CD4-positive, alpha-beta T cell treated with Interleukin-17A for 4 hours (primary cell): ENCODE measurements at places on chromosomes 13 and 19.
A peak's percentile ranks its signal among the peaks of the same experiment; 100 is the strongest.

- DNase-seq: no peak
Measured at GRCh38 chr13:50361282-50361681, 346.0 kb downstream of the KCNRG start.

- no peak for DNase-seq
Measured at GRCh38 chr13:21567714-21568113, 36.3 kb downstream of the MICU2 start.

- no peak for DNase-seq
Measured at GRCh38 chr13:27037571-27037970, 134.0 kb downstream of the USP12 start.

GRCh38 chr13:24854311-24854710 lies 90.3 kb downstream of the RNF17 start:
- no peak for DNase-seq

DNA sequence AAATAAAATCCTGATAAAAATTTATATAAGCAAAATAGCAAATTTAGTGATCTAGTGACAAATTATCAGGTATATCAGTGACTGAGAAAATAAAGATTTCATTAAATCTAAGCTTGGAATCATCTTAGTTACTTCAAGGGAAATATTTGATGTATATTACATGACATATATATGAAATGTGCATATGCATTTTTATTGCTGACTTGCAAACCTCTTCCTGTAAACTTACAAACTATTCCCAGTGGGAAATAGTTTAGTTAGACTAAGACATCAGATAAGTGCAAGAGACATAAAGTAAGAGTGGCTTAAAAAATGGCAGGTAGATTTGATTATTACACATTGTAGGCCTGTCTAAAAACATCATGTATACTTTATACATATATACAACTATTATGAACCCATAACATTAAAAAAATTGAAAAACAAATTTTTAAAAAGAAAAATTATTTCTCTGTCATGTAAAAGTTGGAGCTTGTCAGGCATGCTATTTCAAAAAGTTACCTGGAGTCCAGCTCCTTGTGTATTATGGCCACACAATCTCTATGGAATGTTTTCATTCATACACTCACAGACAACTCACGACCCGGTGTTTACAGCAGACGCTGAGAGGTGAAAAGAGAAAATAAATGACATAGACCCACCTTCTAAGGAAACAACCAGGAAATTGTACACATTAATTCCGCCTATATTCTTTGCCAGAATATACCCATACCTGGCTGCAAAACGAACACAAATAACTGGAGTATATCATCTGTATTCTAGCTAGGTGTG lies 724.5 kb downstream of the SLITRK6 start:
- no peak for DNase-seq

- no peak for DNase-seq
Measured at GRCh38 chr19:39546599-39546998, 6.6 kb upstream of the EID2 start.

DNA sequence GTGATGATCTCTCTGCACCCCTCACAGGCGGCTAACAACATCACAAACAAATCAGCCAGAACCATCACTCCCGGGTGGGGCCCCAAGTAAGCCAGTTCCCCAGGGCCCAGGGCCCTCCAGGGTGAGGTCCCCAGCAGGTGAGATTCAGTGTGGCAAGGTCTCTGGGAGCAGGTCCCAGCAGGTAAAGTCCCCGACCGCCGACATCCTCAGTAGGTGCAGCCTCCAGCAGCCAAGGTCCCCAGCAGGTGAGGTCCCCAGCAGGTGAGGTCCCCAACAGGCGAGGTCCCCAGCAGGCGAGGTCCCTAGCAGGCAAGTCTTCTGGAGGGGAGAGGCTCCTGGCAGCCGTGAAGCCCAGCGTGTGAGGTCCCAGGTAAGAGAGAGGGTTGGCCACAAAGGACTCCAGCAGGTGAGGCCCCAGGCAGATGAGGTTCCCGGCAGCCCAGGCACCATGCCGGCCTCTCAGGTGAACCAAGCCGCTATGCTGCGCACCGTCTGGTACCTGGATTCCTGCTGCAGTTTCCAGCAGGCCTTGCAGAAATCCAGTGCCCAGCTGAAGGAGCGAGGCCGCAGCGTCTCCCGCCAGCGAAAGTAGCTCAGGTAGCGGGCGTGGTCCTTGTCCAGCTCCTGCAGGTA lies 3.9 kb upstream of the FUT6 start:
- no peak for DNase-seq

GRCh38 chr13:44015811-44016210 lies 136.1 kb downstream of the LACC1 start:
- no peak for DNase-seq

GRCh38 chr13:83215627-83216026 lies 666.6 kb downstream of the SLITRK1 start:
- DNase-seq: no peak

- no peak for DNase-seq
Measured at GRCh38 chr13:66314911-66315310, 915.2 kb downstream of the PCDH9 start.

DNA sequence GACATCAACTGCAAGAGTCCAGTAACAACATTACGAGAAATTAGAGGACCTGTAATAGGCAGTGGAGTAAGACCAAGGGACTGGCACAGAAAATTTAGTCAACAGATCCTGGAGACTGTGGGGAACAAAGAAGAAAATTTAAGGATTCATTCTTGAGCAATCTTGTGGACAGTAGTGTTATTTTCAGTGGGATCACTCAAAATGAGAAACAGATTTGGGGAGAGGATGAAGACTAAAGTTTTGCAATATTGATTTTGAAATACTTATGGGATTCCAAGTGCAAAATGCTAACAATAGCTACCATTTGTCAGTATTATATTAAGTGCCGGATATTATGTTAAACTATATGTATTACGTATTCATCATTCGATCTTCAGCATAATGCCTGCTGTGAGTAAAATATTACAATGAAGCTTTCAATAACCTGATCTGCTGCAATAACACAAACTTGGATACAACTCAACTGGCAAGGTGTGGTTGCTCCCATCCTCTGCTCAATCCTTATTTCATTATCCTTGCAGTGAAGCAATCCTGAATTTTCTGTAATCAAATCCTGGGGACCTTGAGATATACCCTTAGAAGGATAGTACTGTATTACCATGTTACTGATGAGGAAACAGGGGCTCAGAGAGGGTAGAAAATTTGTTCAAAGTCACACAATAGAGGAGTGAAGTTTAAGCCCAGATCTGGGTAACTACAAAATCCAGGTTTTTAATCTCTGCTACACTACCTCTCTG lies 84.2 kb downstream of the SACS start:
- no peak for DNase-seq

GRCh38 chr13:75285310-75285709 lies 196.7 kb downstream of the TBC1D4 start:
- no peak for DNase-seq

GRCh38 chr13:71583581-71583980 lies 283.4 kb downstream of the DACH1 start:
- no peak for DNase-seq

GRCh38 chr19:28425046-28425931 lies 787.7 kb downstream of the UQCRFS1 start:
- DNase-seq: no peak

DNA sequence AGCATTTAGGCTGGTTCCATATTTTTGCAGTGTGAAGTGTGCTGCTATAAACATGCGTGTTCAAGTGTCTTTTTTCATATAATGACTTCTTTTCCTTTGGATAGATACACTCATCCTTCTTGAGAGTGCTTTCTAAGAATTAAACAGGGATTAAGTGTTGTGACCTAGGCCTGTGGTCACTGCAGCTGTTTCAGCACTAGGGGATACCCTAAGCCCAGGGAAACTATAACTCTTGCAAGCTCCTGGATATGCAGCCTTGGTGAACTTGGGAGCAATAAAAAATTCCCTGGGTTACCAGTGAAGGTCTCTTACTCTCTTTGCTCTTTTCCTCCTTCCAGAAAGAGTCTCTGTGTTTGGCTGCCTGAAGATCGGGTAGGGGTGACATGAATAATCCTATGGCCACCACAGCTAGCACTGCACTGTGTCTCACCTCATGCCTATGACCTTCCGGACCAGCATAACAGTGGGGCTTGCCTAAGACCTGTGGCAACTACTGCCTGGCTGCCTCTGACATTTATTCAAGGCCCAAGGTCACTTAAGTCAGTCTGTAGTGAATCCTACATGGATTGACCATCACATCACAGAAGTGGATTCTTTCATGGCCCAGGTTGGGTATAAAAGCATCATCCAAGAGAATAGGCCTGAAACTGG lies 799.7 kb downstream of the DACH1 start:
- DNase-seq: no peak

DNA sequence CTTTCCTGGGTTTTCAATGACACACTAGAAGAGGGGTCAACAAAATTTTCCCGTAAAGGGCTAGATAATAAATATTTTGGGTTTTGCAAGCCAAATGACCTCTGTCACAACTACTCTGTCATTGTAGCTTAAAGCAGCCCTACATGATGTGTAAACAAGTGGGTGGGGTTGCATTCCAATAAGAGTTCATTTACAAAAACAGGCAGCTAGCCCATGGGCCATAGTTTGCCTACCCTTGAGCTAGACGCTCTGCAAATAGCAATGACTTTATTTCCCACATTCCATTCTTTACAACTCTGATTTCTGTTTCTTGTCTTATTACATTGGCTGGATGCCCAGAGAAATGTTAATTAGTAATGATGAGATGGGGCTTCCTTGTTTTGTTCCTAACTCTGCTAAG lies 76.0 kb downstream of the ZNF557 start:
- DNase-seq: no peak

DNA sequence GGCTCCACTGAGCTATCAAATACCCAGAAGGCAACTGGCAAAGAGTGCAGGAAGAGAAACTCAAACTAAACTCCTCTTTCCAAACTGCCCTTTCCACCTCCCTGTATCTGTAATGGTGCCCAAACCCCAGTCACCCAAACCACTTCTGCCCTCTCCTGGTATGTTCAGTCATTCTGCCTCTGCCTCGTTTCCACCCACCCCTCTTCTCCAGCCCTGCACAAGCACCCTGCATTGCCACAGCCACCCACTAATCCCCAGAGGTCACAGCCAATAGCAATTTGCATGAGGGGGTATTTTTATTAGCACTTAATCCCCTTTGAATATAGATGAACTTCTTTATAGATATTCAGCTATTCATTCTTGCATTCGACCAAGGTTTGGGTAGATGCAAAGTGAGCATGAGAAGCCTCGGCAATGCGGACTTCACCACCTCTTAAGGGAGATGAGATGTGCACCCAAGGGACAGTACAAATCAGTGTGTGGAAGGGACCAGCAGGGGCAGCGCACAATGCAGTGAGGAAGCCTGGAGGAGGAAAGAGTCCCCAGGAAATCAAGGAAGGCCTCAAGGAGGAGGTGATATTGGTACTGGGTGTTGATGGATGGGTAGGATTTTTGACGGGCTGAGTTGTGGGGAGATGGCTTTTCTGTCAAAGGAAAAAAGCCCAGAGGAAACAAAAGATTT lies 12.4 kb downstream of the TMEM272 start:
- peak; percentile 74 for DNase-seq

- DNase-seq: no peak
Measured at GRCh38 chr13:66859078-66859477, 371.1 kb downstream of the PCDH9 start.

DNA sequence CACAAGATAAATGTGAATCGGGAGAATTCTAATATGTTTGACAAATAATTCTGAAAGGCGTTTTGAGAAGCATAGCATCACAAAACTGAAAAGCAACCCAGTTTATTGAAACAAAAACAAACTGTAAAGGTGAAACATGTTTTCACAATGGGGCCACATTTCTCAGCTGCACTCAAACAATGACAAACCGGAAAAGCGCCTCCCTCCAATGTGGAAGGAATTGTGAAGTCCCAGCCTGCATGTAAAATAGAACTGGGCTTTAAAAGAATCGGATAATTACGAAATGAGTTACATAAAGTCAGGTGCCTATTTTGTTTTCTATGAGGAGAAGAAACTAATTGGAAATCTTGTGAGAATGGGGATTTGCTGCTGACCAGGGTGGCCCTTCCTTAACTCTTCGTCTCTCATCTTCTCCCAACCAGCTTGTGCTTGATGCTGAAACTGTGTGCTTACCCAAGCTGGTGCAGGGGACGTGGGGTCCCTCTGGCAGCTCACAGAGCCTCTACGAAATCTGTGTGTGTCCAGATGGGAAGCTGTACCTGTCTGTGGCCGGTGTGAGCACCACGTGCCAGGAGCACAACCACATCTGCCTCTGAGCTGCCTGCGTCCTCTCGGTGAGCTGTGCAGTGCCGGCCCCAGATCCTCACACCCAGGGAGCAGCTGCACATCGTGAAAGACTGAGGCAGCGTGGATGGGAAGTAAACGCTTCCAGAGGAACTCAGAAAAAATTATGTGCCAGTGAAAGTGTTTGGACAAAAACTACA lies 109.4 kb downstream of the SACS start:
- no peak for DNase-seq

DNA sequence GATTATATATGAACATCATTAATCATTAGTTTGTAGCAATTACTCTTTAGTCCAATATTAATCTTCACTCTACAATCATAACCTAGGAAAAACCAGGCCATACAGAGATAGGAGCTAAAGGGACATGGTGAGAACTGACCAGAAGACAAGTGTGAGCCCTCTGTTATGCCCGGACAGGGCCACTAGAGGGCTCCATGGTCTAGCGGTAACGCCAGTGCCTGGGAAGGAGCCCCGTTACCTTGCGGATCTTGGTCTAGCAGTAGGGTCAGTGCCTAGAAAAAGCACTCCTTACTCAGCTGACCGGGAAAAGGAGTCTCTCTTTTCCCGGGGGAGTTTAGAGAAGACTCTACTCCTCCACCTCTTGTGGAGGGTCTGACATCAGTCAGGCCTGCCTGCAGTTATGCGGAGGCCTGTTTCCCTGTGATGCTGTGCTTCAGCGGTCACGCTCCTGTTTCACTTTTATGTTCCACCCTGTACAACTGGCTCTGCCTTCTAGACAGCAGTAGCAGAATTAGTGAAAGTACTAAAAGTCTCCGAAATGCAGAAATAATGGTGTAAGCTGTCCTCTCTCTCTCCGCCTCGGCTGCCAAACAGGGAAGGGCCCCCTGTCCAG lies 13.8 kb downstream of the OR7D4 start:
- DNase-seq: peak; percentile 69

GRCh38 chr19:34067861-34068271 lies 104.4 kb upstream of the LSM14A start:
- DNase-seq: no peak

DNA sequence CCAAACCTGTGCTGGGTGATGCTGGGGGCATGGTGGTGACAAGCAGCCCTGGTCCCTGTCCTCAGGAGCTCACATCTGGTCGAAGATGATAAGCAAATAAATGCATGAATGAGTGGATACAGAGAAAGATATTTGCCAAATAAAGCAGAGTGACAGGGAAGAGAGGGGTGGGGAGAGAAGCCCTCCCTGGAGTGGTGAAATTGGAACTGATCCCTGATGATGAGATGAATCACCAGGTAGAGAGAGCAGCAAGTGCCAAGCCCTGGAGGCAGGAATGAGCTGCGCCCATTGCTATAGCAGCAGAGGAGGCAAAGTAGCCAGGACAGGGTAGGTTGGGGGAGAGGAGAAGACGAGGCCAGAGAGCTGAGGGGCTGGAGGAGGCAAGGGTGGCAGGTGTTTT lies 13.7 kb downstream of the FXYD5 start:
- no peak for DNase-seq

- DNase-seq: no peak
Measured at GRCh38 chr13:45737571-45738017, 35.5 kb downstream of the CBY2 start.

GRCh38 chr19:46756544-46756888 lies 10.3 kb upstream of the STRN4 start:
- no peak for DNase-seq
